Glomerular endothelial cell (primary cell): ENCODE measurements at places on chromosomes 12 and 14. TPM values are rescaled to one million over a fixed set of nuclear protein-coding genes. Genes with fewer than 3 reads are reported as not detected.

SRRM4 gene
- not detected in 2 replicates for total RNA-seq

B3GNT4 gene
- not detected in 2 replicates for total RNA-seq

SLC25A21 gene
- total RNA-seq: 0.58 and 1.7 TPM in 2 replicates

DNA sequence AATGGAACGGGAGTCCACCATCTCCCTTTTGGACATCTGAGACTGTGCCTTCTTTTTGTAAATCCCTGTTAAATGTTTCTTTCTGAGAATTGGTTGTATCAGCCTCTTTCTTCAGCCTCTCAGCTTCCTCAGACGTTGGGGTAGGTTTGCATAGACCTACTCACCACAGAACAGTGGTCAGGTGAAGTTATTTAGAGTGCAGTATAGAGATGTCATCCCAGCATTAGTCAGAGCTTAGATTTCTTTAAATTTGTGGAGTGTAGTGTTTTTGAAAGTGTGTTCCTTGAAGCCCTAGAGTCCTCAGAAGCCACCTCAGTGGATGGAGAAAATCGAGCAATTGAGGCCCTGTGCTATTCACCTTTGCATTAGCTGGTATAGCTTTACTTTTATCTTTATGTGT, 8.9 kb upstream of the EEA1 start:
- no peak for DNase-seq

DNA sequence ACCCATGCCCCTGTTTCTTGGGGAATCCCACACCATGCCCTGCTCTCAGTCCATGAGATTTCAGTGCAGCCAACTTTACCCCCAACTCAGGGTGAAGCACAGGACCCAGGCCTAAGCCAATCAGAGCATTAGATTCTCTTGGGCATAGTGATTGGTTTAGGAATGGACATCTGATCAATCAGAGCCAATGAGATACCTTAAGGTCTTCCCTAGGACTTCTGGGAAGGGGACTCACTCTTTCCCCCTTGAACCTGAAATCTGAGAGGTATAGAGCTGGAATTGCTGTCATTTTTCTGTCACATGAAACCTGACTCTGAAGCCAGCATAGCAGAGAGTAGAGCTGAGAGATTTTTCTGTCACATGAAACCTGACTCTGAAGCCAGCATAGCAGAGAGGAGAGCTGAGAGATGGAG, 127.1 kb downstream of the ZFP36L1 start:
- DNase-seq: no peak

DNA sequence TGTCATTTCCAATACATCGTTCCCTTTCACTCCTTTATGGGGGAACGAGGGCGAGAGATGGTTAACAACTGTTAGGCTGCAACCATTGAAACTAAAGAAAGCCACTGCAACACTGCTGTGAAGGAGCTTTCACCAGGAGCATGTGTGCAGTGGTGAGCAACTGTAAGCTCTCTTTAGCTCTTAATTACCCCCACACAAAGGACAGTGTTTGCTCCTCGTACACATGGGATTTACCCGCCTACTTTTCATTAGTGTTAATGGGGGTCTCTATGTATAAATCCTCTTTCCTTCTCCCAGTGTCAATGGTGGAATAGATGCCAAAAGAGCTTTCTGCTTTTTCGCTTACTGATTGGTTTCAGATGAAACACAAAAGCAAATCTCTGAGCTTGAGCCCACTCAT, 343.1 kb downstream of the FLRT2 start:
- DNase-seq: no peak
